ENCODE measurements at places on chromosomes 6 and 20.

DNA sequence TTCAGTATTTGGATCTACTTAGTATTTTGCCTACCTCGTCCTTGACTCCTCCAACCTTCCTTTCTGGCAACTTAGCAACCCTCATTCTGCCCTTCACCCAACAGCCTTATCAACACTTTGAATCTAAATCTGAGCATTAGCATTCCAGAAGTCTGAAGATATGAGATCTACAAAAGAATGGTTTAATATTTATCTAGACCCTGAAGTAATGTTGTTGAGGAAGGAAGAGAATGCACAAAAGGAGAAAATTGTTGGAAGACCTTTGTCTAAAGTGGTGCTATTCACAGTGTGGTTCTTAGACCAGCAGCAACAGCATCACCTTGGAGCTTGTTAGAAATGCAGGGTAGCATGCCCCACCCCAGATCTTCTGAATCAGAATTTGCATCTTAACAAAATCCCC, 198.2 kb upstream of the PLCB4 start:
- DNase-seq: no peak

DNA sequence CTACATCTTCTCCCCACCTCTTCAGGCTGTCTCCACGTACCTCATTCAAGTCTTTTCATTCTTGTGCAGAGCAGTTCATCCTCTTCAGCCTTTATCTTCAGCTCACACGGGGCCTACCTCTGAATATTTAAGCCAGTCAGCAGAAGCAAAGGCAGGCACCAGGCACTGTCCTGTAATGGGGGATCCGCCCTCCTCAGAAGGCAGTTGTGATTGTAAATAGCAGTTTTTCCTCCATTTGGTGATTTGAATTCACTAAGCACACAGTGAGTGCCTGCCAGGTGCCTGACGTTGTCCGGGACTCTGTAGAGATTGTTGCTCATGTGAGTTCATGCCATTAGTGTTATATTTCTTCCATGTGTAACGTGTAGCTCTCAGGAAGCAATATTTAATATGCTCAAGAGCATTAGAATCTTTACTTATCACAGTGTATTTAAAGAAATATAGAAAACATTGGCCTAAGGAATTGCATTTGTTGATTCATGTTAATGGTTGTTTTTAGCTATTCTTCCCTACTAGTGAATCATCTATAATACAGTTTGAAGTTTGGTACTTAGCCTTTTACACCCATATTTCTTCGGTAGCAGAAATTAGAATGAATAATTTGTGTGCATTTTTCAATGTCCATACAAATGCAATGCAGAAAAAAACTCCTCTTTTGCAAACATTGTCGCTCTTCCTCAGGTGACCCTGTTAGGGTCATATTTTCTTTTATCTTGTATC, 17.9 kb downstream of the BPHL start:
- no peak for DNase-seq

- no peak for DNase-seq
Measured at GRCh38 chr6:130187335-130188206, 35.2 kb downstream of the SAMD3 start.

GRCh38 chr20:62136283-62137091, 6.7 kb downstream of the PSMA7 start:
- DNase-seq: peak; percentile 72

DNA sequence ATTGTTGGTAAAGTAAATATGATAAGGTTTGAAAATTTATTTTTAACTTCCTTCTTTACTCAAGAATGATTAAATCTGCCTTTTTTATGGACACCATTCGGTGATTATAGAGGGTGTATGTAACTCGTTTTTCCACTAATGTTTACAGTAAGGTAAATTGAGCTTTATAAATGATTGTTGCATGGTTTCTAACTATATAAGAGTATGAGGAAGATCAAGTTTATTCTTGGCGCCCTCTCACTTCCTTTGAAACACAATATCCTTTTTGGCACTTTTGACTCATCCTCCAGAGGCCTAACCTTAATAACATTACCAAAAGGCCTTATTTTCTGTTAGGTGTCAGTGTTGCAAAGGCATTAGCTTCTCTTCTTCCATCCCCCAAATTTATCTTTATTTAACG, 41.8 kb upstream of the MTRF1L start:
- DNase-seq: no peak

DNA sequence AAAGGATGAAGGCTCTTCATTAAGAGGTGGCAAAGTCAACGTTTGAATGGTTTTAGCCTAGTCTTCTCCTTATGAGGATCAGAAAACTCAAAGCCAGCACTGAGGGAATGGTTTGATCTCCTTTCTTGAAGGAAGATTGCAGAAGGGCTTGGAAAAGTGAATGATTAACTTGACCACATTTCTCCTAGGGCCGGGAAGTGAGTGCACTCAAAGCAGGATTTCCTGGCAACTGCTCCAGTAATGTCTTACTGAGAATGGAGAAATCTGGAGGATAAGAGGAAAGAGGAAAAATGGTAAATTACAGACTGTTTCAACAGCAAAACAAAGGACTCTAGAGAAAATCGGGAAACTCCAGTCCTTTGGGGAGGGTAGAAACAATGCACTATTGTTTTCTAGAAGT, 189.0 kb upstream of the FOXA2 start:
- no peak for DNase-seq

DNA sequence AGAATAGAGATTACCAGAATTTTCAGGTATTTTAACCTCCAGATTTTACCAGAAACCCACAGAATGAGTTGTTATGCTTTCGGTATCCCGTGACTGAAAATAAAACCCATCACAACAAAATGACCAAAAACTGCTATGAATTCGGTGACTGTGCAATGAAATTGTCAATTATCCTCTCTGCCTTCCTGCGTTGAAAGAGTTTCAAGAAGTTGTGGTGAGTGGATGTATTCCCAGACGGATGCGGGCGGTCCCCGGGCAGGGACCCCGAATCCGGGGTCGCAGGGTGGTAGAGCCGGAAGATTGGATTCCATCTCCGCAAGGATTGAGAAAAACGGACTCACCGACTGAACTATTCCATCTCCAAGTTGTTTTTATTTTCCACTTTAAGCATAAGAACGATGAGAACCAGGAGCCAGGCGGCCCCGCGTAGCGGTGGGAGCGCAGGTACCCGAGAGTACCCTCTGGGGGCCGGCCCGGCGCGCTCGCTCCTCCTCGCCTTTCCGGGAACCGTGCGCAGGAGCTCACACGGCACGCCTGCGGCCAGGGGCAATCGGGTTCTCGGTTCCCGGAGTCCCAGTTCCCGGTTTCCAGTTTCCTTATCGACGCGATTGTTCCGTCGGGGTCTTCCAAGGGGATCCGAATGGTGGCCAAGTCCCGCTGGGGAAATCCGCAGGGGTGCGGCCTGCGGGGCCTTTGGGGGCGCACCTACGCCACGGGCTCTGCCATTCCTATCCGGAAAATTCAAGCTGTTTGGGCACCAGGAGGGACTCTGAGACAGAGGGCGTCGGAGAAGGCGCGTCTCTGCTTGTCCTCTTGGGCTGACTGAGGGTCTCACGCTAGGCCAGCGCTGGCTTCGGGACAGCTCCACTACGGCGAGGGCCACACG, 104.9 kb upstream of the PRDM1 start:
- DNase-seq: peak; percentile 70

DNA sequence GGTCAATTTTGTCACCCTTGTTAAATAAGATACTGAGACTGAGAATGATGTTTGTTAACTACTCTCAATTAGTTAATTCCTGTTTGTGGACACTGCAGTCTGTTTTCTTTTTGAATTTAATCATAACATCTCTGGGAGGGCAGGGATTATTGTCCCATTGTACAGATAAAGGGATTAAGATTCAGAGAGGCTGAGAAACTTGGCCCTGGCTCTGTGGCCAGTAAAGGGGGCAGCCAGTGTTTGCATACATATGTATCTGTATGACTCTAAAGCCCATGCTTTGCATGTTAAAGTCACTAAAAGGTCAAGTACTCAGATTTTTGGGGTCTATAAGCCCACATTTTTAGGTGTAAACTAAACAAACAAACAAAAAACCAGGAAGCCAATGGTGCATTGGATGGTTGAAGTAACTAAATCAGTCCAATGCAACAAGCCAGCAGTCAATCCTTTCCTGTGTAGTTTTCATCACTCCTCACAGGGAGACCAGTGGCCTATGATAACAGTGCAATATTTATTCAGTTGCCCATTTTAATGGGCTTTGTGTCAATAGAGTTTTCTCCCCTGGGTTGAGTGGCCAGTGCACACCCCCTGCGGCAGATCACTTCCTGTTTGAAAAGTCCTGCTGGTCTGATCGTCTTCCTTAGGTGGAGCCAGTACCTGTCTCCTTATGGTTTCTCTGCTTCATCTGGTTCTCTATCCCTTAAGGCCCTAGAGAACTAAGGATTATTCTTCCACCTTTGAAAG, 106.7 kb downstream of the SLX4IP start:
- DNase-seq: no peak
